CD4-positive, CD25-positive, alpha-beta regulatory T cell (primary cell): ENCODE measurements at places on chromosomes 5 and 9.

GRCh38 chr9:12066455-12067035 is 626.6 kb upstream of the TYRP1 start:
- DNase-seq, result no peak

DNA sequence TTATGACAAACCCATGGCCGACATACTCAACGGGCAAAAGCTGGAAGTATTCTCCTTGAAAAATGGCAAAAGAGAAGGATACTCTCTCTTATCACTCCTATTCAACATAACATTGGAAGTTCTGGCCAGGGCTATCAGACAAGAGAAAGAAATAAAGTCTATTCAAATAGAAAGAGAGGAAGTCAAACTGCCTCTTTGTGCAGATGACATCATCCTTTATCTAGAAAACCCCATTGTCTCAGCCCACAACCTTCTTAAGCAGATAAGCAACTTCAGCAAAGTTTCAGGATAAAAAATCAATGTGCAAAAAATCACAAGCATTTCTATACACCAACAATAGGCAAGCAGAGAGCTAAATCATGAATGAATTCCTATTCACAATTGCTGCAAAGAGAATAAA is 1799.9 kb upstream of the ACO1 start:
- DNase-seq, result no peak

DNA sequence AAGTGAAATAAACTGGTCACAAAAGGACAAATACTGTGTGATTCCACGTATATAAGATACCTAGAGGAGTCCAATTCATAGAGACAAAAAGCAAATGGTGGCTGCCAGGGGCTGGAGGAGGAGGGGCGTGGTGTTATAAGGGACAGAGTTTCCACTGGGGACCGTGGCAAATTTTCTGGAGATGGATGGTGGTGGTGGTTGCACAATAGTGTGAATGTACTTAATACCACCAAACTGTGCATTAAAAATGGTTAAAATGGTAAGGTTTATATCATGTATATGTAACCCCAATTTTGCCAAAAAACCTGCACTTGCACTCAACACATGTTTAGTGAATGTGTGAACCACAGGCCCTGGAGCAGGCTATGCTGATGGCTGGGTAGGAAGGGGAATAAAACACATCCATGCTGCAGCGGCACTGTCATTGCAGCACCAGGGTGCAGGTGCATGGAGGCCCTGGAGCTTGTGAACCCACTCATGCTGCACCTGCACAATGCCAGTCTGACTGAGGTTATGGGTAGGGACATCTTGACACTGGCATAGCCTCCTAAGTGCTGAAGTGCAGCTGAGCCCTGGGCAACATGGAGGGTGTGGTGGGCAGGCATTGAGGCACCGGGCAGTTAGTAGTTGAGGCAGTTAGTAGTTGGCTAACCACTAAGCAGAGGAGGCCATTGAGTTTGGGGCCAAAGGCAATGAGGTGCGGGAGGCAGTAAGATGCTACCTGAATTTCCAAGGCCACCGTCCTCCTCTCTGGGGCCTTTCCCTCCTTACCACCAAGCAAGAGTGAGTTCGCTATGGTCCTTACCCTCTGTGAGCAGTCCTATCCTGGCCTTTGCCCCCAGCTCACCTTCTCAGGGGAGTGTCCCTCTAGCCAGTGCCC is 3.5 kb upstream of the PHF2 start:
- no peak for DNase-seq

DNA sequence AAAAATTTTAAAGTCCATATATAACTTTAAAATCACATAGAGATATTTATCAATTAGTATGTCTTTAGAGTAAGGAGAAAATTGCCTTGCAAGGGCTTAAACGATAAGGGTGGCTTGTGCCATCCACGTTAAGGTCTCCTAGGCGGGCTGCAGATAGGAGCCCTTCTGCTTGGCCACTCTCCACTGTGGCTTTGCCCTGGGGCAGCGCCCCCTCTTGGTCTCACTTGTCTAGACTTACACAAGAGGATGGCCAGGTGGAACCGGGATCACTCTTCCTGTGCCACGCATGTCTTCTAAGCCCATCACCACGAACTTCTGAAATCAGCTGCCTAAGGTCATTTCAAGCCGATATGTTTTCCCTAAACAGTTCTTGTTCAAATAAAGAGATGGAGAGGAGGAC is 2.9 kb downstream of the FPGS start:
- DNase-seq, result no peak

GRCh38 chr9:33450621-33451146 is 3.3 kb upstream of the AQP3 start:
- DNase-seq, result no peak
